ENCODE measurements at places on chromosomes 2 and 18.

- DNase-seq = no peak
- no peak overlapping the region for H3K27ac ChIP-seq
- H3K36me3 ChIP-seq = peaks cover 19% of the 10 kb centered on the region
- H3K4me3 ChIP-seq = no peak overlapping the region
Measured at GRCh38 chr2:74841641-74842040, 7.7 kb downstream of the HK2 start.

- no peak overlapping the region for H3K4me3 ChIP-seq
- no peak for DNase-seq
- no peak overlapping the region for H3K27ac ChIP-seq
- H3K36me3 ChIP-seq = no peaks in the 10 kb centered on the region
- H3K27me3 ChIP-seq = no peaks in the 10 kb centered on the region
- no peaks in the 10 kb centered on the region for H3K4me1 ChIP-seq
Measured at GRCh38 chr2:20193185-20193584, 31.7 kb downstream of the SDC1 start.

- no peak for DNase-seq
- H3K27ac ChIP-seq = no peak overlapping the region
- H3K27me3 ChIP-seq = peaks cover 5% of the 10 kb centered on the region
- H3K4me1 ChIP-seq = no peaks in the 10 kb centered on the region
- H3K4me3 ChIP-seq = no peak overlapping the region
- H3K36me3 ChIP-seq = no peaks in the 10 kb centered on the region
Measured at GRCh38 chr2:233039846-233040530, 7.5 kb downstream of the NEU2 start.

DNA sequence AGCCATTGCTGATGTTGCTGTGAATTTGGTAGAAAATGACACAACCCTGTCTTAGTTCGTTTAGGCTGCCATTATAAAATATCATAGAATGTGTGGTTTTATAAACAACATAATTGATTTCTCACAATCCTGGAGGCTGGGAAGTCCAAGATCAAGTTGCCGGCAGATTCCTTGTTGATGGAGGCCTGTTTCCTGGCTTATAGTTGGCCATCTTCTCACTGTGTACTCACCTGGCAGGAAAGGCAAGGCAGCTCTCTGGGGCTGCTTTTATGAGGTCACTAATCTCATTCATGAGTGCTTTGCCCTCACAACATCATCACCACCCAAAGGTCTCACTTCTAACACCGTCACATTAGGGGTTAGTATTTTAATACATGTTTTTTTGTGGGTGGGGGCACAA is 58.4 kb downstream of the PHLPP1 start:
- peaks cover 19% of the 10 kb centered on the region for H3K4me1 ChIP-seq
- DNase-seq = no peak
- H3K27me3 ChIP-seq = no peaks in the 10 kb centered on the region
- H3K36me3 ChIP-seq = peaks cover 3% of the 10 kb centered on the region

DNA sequence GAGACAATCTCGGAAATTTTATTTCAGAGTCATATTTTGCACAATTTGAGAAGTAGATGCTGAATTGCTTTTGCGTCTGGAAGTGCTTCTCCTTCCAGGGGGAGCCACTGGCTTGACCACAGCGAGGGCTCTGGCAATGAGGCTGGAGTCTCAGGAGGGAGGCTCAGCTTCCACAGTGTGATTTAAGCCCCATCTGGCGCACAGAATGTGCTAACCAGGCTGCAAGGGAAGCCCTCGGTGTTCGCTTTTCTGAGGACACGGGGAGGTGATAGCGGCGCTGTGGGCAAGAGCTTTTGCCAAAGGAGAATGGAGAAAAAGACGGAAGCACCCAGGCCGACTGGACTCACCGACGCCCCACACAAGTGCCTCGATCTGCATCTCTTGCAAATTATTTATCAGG is 52.4 kb downstream of the ADI1 start:
- no peaks in the 10 kb centered on the region for H3K27me3 ChIP-seq
- H3K4me3 ChIP-seq = no peak overlapping the region
- peaks cover 20% of the 10 kb centered on the region for H3K36me3 ChIP-seq
- H3K4me1 ChIP-seq = peaks cover 2% of the 10 kb centered on the region

DNA sequence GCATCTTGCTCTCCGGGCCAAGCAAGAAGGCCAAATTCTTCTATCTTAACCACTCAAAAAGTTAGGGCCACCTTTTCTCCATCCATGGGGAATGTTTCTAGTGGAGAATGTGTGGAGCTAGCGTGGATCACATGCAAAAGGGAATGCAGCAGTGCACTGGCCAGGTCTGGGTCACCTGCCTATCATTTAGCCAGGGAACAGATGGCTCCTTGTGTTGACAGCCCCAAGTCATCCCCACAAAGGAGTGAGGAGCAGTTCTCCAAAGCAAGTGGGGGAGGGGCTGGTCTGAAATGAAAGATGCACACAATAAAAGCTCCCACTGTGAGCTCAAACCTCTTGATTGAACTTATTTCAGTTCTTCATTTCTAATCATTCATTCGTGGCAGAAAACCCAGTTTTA is 19.1 kb downstream of the EPB41L3 start:
- no peak overlapping the region for H3K4me3 ChIP-seq
- H3K36me3 ChIP-seq = no peaks in the 10 kb centered on the region
- H3K27ac ChIP-seq = no peak overlapping the region
- H3K4me1 ChIP-seq = no peaks in the 10 kb centered on the region

- peaks cover 6% of the 10 kb centered on the region for H3K4me1 ChIP-seq
- H3K27ac ChIP-seq = no peak overlapping the region
- H3K27me3 ChIP-seq = peaks cover 16% of the 10 kb centered on the region
- H3K36me3 ChIP-seq = no peaks in the 10 kb centered on the region
- H3K4me3 ChIP-seq = no peak overlapping the region
Measured at GRCh38 chr2:156891609-156892008, 365.9 kb upstream of the GALNT5 start.

- no peaks in the 10 kb centered on the region for H3K4me1 ChIP-seq
- H3K36me3 ChIP-seq = no peaks in the 10 kb centered on the region
- no peak overlapping the region for H3K27ac ChIP-seq
- DNase-seq = no peak
- H3K27me3 ChIP-seq = peaks cover 2% of the 10 kb centered on the region
Measured at GRCh38 chr2:146979746-146980145, 865.1 kb upstream of the ACVR2A start.

DNA sequence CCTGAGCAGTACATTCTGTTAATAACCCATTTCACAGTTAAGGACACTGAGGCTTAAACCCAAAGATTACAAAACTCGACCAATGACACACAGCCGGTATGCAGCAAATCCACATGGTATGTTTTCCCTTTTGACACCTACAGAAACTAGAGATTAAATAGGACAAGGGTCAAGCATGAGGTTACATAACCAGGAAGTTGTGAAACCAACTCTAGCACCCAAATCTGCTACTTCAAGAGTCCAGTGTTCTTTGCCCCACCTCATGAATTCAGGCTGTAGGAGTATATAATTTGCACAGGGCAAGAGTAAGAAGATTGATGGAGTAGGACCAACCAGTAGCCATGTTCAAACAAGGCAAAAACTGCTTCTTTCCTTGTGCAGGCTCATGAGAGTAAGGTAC is 249.8 kb downstream of the BCL11A start:
- H3K36me3 ChIP-seq = no peaks in the 10 kb centered on the region
- DNase-seq = no peak
- H3K4me1 ChIP-seq = no peaks in the 10 kb centered on the region
- H3K27me3 ChIP-seq = peaks cover 1% of the 10 kb centered on the region

GRCh38 chr2:31248139-31248538 is 14.2 kb downstream of the EHD3 start:
- H3K27me3 ChIP-seq = no peaks in the 10 kb centered on the region
- H3K36me3 ChIP-seq = no peaks in the 10 kb centered on the region
- H3K4me1 ChIP-seq = no peaks in the 10 kb centered on the region
- no peak for DNase-seq

GRCh38 chr18:26549263-26550094 is 1.1 kb upstream of the KCTD1 start:
- H3K4me1 ChIP-seq = peaks cover 36% of the 10 kb centered on the region
- peak overlapping the region; percentile 60 for H3K4me3 ChIP-seq
- H3K36me3 ChIP-seq = peaks cover 2% of the 10 kb centered on the region
- H3K27ac ChIP-seq = no peak overlapping the region
- DNase-seq = peak; percentile 22

GRCh38 chr2:238568455-238569440 is 142.0 kb downstream of the ASB1 start:
- H3K4me1 ChIP-seq = no peaks in the 10 kb centered on the region
- no peaks in the 10 kb centered on the region for H3K27me3 ChIP-seq
- no peak overlapping the region for H3K4me3 ChIP-seq
- H3K27ac ChIP-seq = no peak overlapping the region
- DNase-seq = no peak

GRCh38 chr2:7061450-7061789 is 144.2 kb downstream of the RNF144A start:
- DNase-seq = no peak
- H3K27ac ChIP-seq = no peak overlapping the region
- H3K27me3 ChIP-seq = no peaks in the 10 kb centered on the region
- H3K4me1 ChIP-seq = peaks cover 15% of the 10 kb centered on the region
- no peak overlapping the region for H3K4me3 ChIP-seq
- peaks cover 13% of the 10 kb centered on the region for H3K36me3 ChIP-seq

DNA sequence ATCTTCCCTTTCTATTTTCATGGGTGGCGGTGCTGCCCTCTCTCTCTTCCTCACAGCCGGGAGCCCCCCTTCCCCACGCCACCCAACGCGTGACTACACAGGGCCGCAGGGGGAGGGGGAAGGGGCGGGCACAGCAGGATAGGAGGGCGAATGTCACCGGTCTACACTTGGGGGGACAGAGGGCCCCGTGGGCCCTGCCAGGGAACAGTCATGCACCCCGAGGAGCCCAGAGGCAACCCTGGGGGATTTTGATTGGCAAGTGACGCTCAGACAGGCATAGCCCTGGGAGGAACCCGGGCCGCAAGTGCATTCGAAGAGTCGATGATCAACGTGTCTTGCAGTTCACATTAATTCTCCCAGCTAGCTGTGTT is 91.1 kb upstream of the ANKRD30BL start:
- H3K4me1 ChIP-seq = no peaks in the 10 kb centered on the region
- no peak overlapping the region for H3K27ac ChIP-seq
- H3K4me3 ChIP-seq = no peak overlapping the region
- peaks cover 11% of the 10 kb centered on the region for H3K27me3 ChIP-seq
- H3K36me3 ChIP-seq = peaks cover 9% of the 10 kb centered on the region

GRCh38 chr18:36942264-36942663 is 113.3 kb downstream of the KIAA1328 start:
- no peaks in the 10 kb centered on the region for H3K27me3 ChIP-seq
- no peak overlapping the region for H3K27ac ChIP-seq
- H3K4me1 ChIP-seq = no peaks in the 10 kb centered on the region
- H3K4me3 ChIP-seq = no peak overlapping the region
- peaks cover 20% of the 10 kb centered on the region for H3K36me3 ChIP-seq

- H3K4me3 ChIP-seq = no peak overlapping the region
- no peaks in the 10 kb centered on the region for H3K4me1 ChIP-seq
- H3K36me3 ChIP-seq = peaks cover 37% of the 10 kb centered on the region
- DNase-seq = no peak
- H3K27ac ChIP-seq = no peak overlapping the region
Measured at GRCh38 chr2:28150236-28150915, 242.3 kb upstream of the FOSL2 start.

DNA sequence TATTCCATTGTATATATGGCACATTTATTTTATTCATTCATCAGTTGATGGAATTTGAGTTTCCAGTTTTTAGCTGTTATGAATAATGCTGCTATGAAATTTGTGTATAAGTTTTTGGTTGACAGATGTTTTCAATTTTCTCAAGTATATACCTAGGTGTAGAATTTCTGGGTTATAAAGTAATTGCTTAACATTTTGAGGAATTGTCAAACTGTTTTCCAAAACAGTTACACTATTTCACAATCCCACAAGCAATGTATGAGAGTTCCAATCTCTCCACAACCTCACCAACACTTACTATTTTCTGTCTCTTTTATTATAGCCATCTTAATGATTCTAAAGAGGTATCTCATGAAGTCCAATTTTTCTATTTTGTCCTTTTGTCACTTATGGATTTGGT is 12.5 kb upstream of the WDSUB1 start:
- no peaks in the 10 kb centered on the region for H3K4me1 ChIP-seq
- H3K4me3 ChIP-seq = no peak overlapping the region
- DNase-seq = no peak

- H3K27ac ChIP-seq = no peak overlapping the region
- H3K27me3 ChIP-seq = no peaks in the 10 kb centered on the region
- H3K4me3 ChIP-seq = no peak overlapping the region
- DNase-seq = no peak
- peaks cover 23% of the 10 kb centered on the region for H3K36me3 ChIP-seq
- peaks cover 3% of the 10 kb centered on the region for H3K4me1 ChIP-seq
Measured at GRCh38 chr2:68172521-68172920, 14.8 kb downstream of the PNO1 start.

GRCh38 chr2:168632709-168633121 is 169.7 kb upstream of the NOSTRIN start:
- no peaks in the 10 kb centered on the region for H3K27me3 ChIP-seq
- no peak for DNase-seq
- H3K36me3 ChIP-seq = peaks cover 1% of the 10 kb centered on the region
- H3K27ac ChIP-seq = no peak overlapping the region

GRCh38 chr2:222622910-222623309 is 33.0 kb downstream of the FARSB start:
- H3K4me3 ChIP-seq = no peak overlapping the region
- DNase-seq = no peak
- no peaks in the 10 kb centered on the region for H3K27me3 ChIP-seq
- H3K4me1 ChIP-seq = no peaks in the 10 kb centered on the region

DNA sequence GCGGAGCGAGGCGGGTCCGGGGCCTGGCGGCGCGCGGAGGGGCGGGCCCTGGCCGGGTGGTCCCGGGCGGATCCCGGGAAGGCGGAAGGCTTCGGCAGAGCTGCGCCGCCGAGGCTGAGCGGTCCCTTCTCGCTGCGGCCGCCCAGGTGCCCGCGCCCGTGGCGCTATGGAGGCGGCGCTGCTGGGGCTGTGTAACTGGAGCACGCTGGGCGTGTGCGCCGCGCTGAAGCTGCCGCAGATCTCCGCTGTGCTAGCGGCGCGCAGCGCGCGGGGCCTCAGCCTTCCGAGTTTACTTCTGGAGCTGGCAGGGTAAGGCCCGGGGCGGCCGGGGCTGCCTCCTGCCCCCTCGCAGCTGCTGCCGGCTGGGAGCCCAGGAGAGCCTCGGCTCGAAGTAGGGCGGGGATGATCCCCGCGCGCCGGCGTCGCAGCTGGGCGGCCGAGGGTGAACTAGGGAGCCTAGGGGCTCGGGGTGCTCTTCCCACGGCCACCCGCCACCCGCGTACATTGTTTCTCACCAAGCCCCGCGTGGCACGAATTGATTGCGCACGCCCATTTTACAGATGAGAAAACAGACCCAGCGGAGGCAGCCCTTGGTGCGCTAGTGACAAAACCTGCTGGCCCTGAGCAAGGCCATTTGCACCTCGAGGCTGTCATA is at the start of gene SLC66A3:
TSS of gene SLC66A3 (plus strand) at position 87 of the 655 bp plus-strand sequence. CDS start at position 167, 80 bp downstream.
- H3K4me1 ChIP-seq = peaks cover 20% of the 10 kb centered on the region
- no peaks in the 10 kb centered on the region for H3K27me3 ChIP-seq
- H3K27ac ChIP-seq = peak within 1 kb of the TSS; percentile 74
- peak within 1 kb of the TSS; percentile 77 for H3K4me3 ChIP-seq
- H3K36me3 ChIP-seq = no peaks in the 10 kb centered on the region

GRCh38 chr2:69693059-69693774 is 48.7 kb upstream of the ANXA4 start:
- no peaks in the 10 kb centered on the region for H3K36me3 ChIP-seq
- peak overlapping the region; percentile 53 for H3K27ac ChIP-seq
- no peaks in the 10 kb centered on the region for H3K27me3 ChIP-seq
- peak; percentile 44 for DNase-seq

All from activated CD4-positive, alpha-beta memory T cell treated with anti-CD3 and anti-CD28 coated beads for 36 hours (primary cell).